ENCODE measurements at places on chromosomes 3 and 15.

DNA sequence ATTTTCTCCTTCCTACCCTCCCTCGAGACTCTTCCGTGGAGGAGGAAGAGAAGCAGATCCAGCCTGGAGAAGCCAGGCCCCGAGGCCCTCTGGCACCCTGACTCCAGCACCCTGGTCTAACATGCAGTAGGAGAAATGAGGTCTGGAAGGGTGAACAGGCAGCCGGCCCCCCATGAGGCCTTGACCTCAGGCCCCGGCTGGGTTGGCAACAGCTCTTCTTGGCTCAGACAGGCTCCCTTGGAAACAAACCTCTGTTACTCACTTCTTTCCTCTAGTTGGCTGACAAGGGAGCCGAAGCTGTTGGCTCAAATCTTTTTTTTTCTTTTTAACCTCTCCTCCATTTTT lies 73.4 kb downstream of the CPN2 start:
- DNase-seq: no peak

DNA sequence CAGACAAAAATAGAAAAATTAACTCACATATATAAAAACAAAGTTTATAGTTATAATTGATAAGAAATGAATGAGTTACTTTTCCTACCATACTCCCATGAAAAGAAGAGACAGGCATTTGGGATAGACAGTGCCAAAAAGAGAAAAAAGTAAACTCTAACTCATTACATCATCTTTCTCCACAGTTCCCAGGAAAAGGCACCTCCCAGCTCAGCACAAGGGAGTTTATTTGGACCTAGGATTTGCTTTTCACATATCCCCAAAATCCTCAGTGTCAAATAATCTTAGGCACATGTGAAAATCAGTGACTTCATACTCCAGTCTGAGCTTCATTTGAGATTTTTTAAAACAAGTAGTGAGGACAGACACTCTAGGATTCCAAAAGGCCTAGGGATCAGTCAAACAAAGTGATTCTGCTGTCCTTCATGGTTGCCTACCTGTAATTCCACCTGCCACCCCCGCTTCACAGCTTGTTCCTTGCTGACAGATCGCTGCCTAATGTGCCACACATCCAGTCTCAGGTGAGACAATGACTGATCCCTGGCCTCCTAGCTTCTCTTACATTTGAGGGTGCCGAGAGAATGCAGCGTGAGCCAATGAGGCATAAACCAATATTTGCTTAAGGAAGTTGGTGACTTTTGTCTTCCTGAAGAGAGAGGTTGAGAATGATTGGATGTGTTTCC lies 573.7 kb downstream of the TBL1XR1 start:
- no peak for DNase-seq

GRCh38 chr3:45781841-45782240 lies 14.5 kb downstream of the SLC6A20 start:
- DNase-seq: no peak

DNA sequence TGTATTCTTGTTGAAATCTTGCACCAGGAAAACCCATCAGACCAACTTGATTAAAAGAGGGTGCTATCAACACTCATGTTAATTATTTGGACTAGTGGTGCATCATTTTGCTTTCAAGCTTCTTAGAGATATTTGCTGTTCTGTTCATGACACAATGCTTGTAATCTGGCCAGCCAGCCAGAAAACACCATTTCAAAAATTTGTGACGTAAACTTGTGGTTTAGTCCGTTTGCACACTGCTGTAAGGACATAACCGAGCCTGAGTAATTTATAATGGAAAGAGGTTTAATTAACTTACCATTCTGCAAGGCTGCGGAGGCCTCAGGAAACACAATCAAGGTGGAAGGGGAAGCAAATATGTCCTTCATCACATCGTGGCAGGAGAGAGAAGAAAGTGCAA lies 374.3 kb upstream of the TGFBR2 start:
- DNase-seq: no peak

GRCh38 chr15:46126581-46126980 lies 491.8 kb downstream of the SQOR start:
- DNase-seq: no peak

All from GM18507 (cell line).